Stimulated activated CD4-positive, alpha-beta T cell treated with anti-CD3 and anti-CD28 coated beads, Interleukin-12 subunit alpha, Interleukin-12 subunit beta, amount 100 ng/mL, for 4 hours (primary cell): ENCODE measurements at places on chromosomes 7 and 10.

GRCh38 chr7:134318443-134318842 lies 1.7 kb upstream of the SLC35B4 start:
- DNase-seq, result no peak

DNA sequence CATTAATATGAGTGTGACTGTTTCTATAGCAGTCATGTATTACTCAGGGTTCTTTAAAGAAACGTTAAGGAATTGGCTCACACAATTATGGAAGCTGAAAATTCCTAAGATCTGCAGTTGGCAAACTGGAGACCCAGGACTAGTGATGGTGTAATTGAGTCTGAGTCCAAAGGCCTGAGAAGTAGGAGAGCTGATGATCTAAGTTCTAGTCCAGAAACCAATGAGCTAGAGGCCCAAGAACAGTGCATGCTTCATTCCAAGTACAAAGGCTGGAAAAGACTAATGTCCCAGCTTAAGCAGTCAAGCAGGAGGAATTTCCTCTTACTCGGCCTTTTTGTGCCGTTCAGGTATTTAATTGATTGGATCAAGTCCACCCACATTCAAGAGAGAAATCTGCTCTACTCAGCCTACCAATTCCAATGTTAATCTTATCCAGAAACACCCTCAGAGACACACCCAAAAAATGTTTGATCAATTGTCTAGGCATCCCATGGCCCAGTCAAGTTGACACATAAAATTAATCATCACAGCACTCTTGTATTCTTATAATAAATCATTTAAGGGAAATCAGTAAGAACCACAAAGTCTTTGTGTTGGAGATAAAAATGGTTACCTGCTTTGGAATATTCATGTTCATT lies 312.1 kb downstream of the PRKG1 start:
- no peak for DNase-seq

DNA sequence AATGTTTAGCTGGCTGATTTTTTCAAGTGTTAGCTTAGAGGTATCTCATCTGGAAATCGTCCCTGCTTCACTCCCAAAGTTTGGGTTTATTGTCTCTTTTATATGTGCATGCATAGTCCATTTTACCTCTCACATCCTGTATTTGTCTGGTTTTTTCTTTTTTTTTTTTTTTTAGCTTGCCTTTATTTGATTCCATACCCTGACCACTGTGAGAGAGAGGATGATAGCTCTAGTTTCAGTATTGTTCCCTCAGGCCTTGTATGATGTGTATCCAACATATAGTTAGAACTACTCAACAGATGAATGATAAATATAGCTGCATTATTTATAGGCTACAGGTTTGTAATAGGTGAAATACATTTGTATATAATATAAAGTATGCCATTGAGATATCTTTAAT lies 29.9 kb downstream of the PCGF5 start:
- DNase-seq, result no peak

DNA sequence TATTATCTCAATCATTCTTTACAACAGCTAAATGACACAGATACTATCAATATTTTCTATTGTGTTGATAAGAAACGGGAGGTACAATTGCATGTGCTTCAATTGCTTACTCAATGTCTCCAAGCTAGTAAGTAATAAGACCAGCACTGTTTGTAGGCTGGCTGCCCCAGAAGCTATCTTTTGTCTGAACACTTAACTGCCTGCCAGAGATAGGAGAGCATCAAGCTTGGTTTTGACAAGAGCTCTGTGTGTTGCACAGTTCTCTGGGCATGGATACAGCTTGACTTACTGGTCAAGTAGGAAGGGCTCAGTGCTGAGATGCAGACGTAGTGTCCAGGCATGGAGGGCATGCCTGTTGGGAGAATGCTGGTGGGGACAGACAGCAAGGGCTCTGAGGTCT lies 26.3 kb upstream of the CAPZA2 start:
- DNase-seq, result no peak

DNA sequence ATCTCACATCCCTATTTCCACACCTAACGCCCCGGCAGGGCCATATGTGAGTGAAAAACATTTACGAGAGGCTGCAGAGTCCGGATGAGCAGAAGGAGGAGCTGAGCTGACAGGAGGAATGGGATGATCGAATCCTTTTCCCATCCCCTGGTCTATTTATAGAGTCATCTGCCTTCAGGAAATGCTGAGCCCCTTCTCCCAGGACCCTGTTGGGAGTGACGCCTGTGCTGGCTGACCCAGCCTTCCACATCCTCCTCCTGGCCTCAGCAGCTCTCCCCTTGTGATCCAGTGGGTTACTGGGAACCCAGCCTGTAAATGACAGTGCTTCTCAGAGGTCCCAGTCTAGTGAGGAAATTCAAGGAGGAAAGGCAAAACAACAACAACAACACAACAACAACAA lies 16.6 kb downstream of the DENND2A start:
- DNase-seq, result no peak

GRCh38 chr10:80464557-80465450 lies 10.7 kb downstream of the TSPAN14 start:
- no peak for DNase-seq

DNA sequence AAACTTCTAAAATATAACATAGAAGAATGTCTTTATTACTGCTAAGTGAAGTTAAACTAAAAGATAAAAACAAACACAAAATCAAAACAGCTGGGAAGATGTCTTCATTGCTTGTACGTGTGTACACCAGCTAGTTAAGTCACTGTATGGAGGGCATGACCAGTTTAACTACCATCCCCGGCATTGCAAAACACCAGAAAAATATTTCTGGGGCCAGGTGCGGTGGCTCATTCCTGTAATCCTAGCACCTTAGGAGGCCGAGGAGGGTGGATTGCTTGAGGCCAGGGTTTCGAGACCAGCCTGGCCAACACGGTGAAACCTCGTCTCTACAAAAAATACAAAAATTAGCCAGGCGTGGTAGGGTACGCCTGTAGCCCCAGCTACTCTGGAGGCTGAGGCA lies 19.2 kb upstream of the C7orf33 start:
- DNase-seq, result no peak

GRCh38 chr7:50768485-50769474 lies 13.9 kb downstream of the GRB10 start:
- DNase-seq, result no peak

DNA sequence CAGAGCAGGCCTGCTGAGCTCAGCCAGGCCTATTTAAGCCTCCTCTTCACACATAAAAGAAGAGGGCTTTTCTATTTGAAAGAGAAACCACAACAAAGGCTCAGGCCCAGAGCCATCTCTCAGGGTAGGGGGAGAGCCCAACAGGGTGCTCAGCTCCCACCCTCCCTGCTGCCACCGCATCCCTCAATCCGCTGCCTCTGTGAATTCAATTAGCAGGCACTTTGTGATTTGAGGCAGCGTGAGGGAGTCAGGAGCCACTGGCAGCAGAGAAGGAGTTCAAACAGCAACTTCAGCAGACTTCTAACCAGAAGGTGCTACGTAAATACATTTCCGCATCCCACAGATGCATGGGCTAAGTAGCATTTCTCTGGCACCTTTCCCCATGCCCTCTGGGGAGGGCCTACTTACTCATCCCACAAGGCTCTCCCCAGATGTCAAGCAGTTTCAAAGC lies 45.2 kb downstream of the LRRC20 start:
- no peak for DNase-seq

GRCh38 chr7:22983257-22983855 lies 30.6 kb downstream of the HYCC1 start:
- DNase-seq, result no peak

GRCh38 chr10:7587168-7587864 lies 79.5 kb downstream of the ITIH5 start:
- no peak for DNase-seq

DNA sequence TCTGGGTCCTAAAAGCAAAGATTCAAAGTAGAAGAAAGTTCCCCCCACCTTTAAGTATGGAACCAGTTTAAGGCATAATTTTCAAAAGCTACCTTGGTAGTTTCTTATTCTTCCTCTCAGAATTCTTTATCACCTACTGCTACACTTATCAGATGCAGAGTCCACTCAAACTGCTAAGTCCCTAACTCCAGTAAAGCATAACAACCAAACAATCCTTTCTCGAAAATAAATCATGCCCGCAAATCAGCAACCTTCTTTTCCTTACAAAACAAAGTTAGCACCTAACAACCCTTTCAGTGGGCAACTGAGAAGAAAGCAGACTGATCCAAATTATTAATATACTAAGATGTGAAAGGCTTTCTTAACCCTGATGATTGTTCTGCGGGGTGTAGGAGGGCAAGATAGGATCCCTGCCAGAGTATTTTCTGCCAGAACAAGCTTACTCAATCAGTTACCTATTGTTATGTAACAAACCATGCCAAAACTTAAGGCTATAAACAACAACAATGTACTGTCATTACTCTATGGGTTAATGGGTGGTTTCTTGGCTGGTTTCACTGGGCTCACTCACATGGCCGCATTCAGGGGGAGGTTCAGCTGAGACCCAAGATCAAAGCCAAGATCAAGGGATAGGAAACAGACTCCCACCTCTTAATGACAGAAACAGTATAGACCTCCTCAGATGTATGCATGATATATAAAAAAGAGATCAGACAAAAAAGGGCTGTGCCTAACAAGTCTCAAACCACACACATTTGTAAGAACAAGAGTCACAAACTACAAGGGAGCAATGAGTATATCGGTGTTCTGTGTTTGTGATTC lies 42.0 kb downstream of the CCDC6 start:
- no peak for DNase-seq

- DNase-seq, result no peak
Observed at GRCh38 chr7:105046414-105046813, 32.4 kb downstream of the KMT2E start.

DNA sequence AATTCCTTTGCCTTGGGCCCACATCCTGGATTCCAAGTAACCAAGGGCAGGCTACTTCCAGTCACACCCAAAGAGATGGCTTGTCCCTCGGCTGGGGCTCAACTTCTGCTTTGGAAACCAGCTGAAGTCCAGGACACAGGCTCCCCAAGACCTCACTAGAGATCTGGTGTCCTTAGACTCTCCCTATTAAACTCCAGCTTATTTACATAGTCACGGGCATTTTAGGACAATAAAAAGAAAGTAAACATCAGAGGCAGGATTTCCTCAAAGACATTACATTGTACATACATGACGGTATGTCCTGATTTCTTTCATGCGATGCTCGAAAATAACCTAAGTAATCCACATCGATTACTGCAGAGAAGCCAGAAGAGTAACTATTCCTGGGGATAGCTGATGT lies 461.5 kb upstream of the C7orf33 start:
- no peak for DNase-seq

DNA sequence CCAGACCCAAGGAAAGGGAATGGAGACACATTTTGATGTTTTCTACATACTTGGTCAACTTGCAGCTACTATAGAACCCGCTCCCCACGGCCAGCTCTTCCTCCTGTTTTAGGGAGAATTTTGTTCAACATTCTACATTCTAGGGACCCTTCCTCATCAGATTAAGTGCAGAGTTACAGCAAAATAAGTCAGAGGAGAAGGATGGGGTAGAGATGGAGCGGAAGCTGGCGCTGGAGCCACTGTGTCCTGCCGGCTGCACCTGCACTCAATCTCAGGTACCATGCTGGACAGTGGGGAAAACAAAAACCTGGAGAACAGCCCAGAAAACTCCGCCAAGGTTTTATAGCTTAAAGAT lies 79.4 kb upstream of the EN2 start:
- DNase-seq, result no peak

DNA sequence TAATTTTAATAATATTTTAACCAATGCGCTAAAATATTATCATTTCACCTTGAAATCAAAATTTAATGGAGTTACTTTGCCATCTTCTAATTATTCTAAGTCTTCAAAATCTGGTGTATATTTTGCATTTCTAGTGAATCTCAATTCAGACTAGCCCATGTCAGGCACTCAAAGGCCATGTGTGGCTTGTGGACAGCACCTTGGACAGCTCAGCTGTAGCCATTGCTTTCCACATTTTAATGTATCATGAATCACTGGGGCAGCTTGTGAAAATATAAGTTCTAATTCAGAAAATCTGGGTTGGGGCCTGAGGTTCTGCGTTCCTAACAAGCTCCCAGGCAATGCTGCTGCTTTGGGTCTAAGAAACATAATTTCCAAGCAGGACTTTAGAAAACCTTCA lies 57.2 kb downstream of the MGAM2 start:
- no peak for DNase-seq

DNA sequence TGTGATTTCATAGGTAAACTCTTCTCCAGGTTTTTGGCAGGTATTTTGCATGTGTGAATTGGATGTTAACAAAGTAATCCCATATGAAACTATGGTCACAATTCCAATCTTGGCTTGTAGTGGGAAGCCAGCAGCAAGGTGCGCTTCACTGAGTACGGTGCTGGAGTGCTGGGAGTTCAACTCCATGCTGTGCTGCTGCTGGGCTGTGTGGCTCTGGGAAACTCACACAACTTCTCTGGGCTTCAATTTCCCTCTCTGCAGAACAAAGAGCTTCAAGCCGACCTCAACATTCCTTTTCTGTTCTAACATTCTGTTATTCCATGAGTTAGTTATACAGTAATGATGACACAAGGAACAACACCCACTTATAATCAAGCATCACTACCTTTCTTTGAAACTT lies 18.2 kb upstream of the PITRM1 start:
- DNase-seq, result no peak

DNA sequence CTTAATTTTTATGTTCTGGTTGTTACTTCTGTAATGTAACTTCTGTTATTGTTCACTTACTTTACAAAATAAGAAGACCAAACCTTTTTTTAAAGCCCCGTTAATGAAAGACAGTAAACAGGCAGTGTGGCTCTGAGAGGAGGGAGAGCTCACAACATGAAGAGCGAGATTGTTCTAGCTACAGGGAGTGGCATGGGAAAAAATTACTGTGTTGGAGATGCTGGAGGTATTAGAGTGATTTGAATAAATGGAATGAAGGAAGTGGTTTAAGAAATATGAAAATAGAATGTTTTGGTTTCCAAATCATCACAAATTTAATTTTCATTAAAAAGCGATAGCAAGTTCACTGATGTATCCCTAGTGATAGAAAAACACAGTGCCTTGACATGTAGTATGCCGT lies 31.8 kb downstream of the REEP3 start:
- DNase-seq, result no peak

DNA sequence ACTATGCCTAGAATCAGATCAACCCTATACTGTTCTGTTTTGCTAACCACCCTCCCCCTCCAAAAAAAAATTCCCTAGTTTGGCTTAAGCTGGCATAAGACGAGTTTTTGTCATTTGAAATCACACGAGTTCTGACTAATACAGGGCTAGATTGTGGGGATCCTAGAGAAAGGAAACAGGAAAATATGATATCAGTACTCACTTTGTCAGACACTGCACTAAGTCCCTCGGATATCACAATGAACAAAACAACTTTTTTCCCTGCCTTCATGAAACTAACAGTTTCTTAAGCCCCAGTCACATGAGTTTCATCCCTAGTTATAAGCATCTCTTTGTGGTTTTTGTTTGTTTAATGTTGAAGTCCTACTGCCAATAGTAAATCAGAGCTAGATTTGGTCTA lies 118.5 kb downstream of the ITGB8 start:
- no peak for DNase-seq

- DNase-seq, result no peak
Observed at GRCh38 chr7:124338861-124339260, 306.0 kb upstream of the TMEM229A start.

DNA sequence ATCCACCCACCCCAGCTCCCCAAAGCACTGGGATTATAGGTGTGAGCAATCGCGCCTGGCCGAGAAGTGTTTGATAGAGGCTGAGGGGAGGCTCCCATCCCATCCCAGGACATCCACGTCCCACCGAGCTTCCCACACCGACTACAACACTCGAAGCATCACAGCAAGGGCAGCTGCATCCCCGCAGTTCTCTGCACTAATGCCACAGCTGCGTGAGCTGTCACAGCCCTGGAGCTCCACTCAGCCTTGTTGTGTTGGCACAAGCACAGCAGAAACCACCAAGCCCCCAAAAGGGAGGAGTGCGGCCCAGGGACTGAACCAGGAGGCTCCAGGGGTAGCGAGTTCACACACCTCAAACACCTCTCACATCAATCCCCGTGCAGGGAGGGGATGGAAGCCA lies 121.6 kb downstream of the DIP2C start:
- DNase-seq, result no peak
